ENCODE measurements at places on chromosomes 7 and 10.

DNA sequence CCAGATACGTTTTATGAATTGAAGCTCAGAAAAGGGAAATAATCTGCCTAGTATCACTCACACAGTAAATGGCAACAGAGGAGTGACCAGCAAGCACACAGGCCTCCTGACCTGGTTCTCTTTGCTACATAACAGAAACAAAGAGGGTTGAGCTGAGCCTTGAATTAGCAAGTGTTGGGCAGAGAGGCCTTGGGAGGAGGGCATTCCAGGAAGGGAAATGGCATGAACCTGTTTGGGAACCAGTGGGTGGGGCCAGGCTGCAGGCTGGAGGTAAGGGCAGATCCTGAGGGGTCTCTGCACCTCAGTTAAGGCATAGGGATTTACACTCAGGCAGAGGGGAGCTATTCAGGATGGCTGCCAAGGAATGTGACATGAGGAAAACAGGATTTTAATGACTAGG is 24.8 kb upstream of the CYCS start:
- DNase-seq: no peak

- DNase-seq: no peak
Measured at GRCh38 chr10:29623797-29624196, 11.0 kb downstream of the SVIL start.

DNA sequence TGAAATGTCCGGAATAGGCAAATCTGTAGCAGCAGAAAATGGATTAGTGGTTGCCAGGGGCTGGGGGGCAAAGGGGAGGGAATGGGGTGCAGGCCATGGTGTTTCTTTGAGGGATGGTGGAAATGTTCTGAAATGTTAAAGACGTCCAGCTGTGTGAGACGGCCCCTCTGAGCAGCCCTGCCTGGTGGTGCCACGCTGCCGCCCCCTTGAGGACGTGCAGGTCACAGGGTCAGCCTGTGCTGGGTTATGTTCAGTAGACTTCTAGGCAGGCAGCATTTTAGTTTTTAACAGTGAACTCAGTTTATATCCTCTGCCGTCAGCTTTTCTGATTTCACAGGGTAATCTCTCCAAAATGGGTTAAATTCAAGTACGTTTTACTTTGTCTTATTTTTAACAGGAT is 9.4 kb downstream of the NUB1 start:
- no peak for DNase-seq

GRCh38 chr7:80583901-80584300 is 54.5 kb upstream of the CD36 start:
- DNase-seq: no peak

DNA sequence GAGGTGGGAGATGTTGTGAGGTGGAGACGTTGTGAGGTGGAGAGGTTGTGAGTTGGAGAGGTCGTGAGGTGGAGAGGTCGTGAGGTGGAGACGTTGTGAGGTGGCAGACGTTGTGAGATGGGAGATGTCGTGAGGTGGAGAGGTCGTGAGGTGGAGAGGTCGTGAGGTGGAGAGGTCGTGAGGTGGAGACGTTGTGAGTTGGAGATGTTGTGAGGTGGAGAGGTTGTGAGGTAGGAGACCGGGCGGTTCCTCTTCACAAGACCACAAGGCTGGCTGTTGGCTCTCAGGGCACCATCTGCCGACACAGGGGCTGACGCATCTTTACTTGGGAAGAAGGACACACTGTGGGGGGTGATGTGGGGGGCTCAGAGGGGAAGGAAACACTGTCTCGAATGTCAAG is 34.7 kb upstream of the SHH start:
- no peak for DNase-seq

- no peak for DNase-seq
Measured at GRCh38 chr7:111356941-111357340, 205.4 kb downstream of the IMMP2L start.

DNA sequence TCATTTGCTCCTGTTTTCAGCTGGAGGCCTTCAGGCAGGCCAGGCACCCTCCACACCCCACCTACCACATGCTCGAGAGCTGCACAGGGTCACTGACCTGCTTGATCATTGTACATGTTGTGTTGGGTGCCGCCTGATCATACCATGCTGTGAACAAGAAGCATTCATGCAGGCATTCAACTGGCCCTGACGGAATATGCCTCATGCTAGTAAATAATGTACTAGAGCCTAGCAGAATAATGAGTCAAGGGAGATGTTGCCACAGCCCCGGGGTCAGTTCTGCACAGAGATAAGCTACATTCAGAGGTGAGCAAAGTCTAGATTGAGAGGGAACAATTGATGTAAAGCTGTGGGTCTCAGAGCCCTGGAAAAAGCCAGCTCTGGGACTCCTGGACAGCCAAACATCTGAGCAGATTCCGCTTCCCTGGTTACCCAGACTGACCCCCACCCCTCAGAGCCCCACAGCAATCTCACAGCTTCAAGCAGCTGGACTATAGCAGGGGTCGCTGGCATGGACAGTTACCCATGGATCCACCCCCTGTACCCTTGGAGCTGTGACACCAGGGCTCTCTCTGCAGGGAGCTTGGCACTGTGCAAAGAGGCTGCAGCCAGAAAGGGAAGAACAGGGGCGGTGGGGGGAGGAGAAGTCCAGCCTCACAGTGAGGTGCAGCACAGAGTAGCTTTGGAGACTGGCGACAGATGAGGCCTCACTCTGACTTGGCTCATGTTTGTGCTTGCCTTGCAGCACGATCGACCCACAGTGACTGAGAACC is 86.6 kb downstream of the FRMPD2 start:
- no peak for DNase-seq

GRCh38 chr10:114259824-114260223 is 20.8 kb downstream of the VWA2 start:
- DNase-seq: no peak

GRCh38 chr10:88557256-88557655 is 25.9 kb downstream of the RNLS start:
- DNase-seq: no peak

GRCh38 chr10:129842031-129842430 is 122.0 kb downstream of the EBF3 start:
- no peak for DNase-seq

- no peak for DNase-seq
Measured at GRCh38 chr10:7090529-7090928, 320.3 kb downstream of the SFMBT2 start.

GRCh38 chr7:51824050-51824449 is 507.4 kb upstream of the COBL start:
- DNase-seq: no peak

- no peak for DNase-seq
Measured at GRCh38 chr7:25032774-25033743, 53.1 kb upstream of the OSBPL3 start.

GRCh38 chr7:32094516-32094915 is 24.3 kb upstream of the PDE1C start:
- no peak for DNase-seq

GRCh38 chr10:5423771-5424170 is 11.4 kb downstream of the NET1 start:
- DNase-seq: no peak

DNA sequence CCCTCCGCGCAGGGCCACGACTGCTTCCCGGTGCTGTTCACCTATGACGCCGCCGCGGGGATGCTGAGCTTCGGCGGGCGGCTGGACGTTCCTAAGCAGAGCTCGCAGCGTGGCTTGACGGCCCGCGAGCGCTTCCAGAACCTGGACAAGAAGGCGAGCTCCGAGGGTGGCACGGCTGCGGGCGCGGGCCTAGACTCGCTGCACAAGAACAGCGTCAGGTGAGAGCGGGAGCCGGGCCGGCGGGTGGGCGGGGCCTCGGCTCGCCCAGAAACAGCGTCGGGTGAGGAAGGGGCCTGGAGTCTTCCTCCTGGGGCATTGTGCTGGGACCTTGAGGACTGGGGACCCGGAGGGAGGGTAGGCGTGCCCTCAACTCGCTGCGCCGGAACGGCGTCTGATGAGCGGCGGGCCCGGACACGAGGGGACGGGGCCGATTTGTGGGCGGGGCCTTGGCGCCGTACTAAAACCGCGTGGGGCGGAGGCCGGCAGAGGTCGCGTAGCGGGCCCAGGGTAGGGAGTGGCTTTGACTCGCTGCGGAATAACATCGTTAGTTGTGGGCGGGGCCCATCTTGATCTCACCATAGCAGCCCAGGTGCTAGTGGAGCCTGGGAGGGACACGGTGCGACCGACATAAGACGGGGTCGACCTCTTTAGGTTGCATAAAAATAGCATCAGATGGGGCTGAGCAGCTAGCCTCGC is 15.6 kb downstream of the PDAP1 start:
- DNase-seq: no peak

- DNase-seq: no peak
Measured at GRCh38 chr7:34311591-34311990, 346.4 kb upstream of the NPSR1 start.

GRCh38 chr7:135799881-135800280 is 51.3 kb upstream of the FAM180A start:
- DNase-seq: no peak

DNA sequence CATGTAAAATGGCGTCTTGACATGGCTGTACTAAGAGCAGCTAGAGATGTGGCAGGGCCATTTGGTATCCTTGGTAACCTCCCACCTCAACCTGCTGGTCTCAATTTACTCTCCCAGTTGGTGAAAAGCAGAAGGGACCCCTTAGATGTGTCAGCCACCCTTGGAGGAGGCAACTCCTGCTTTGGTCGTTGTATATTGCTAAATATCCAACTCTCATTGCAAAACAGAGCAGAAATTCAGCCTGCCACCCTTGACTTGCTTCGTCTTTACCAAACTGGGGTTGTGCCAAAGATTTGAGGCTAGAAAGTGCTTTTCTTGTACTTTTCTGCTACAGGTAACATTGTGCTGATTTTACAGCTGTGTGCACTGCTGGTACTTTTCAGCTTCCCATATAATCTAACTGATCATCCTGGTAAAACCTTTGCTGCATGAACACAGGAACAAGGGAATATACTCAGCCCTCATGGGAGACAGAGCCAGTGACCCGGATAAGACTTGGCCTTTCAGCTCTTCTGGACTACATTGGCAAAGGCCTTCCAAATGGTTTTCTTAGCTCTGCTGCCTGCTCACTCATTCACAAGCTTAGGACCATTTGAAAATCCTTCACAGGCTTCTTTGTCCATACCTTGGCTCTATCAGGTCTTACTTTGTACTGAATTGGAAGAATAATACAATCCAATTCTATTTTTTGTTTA is 2.2 kb upstream of the VSTM4 start:
- no peak for DNase-seq

DNA sequence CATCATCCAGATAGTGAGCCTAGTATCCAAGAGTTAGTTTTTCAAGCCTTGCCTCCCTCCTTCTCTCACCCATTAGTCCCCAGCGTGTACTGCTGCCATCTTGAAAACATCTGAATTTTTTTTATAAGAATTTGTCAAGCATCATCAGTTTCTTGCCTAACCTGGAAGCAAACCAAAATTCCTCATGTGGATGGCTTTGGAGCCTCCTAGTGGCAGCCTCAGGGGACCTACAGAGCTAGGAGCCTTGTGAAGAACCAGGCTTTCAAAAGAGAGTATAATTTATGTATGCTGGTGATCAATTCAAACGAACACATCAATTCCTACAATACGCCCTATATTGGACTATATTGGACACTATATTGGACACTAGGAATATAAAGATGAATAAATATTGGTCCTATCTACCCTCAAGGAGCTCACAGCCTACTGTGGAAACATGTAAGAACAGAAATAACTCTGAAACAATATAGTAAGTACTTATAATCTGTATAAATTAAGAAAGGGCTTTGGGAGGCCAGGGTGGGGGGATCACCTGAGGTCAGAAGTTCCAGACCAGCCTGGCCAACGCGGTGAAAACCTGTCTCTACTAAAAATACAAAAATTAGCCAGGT is 63.4 kb downstream of the HPSE2 start:
- DNase-seq: no peak

DNA sequence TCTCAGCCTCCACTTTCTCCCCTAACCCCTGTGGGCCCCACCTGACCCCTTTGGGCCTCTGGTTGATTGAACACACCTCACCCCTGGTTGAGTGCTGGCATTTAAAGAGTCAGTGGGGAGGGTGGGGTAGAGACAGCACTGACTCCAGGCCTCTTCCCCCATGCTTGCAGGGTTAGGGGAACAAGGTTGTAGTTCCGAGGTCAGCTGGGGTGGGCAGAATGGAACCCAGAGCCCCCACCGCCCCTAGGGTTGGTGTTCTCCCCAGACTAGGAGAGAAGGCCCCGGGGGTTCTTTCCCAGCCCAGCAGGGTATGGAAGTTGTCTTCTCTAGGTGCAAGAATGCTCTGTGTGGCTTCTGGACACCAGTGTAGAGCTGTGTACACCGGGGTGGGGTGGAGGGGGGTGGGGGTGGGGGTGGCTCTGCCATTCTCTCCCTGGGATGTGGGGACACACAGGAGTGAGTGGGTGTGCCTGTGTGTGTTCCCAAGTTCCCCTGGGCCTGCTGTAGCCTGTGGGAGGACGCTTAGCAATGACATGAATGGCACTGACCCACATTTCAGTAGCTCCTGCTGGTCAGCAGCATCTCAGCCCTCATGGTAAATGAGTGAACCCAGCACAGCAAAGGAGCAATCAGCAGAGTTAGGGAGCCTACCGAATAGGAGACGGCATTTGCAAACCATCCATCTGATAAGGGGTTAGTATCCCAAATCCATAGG is 33.6 kb downstream of the PRF1 start:
- no peak for DNase-seq

DNA sequence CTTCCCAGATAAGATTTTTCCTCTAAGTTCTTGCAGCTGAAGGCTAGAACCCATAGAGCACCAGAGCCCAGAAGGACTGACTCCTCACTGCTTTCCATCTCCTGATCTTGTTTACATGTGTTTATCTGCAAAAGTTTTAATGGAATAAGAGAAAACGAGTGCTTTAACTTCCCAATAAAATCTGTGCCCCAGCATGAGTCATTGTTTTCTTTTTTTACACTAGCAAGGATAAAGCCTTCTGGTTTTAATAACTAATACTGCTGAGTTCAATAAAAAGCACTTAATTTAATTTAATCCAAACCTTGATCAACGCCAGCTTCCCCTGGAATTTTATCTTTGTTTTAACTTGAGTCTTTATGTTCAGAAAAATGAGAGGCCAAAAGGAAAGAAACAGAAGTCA is 227.6 kb downstream of the HPSE2 start:
- DNase-seq: no peak

DNA sequence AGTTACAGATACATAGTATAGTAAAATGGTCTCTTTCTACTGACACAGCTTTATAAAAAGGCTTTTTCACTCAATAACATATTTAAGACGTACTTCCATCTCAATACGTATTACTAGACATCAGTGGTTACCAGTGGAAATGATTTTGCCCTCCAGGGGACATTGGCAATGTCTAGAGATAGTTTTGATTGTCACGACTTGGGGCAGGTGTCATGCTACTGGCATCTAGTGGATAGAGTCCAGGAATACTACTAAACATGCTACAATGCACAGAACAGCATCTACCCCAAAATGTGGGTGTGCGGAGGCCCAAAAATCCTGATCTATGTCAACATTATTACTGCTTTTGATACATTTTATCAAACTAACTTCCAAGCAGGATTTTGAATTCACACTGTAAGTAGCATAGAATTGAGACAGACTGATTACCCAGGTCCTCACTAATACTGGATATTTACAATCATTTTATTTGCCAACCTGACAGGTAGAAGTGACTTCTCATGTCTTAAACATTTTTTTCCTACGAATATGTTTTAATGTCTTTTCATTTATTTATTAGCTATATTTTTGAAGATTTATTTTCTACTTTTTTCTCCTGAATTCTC is 53.8 kb downstream of the HGF start:
- no peak for DNase-seq

Measured in stimulated activated CD8-positive, alpha-beta memory T cell treated with anti-CD3 and anti-CD28 coated beads, Interleukin-4, amount 100 ng/mL, for 1 hour (primary cell).